ENCODE measurements at places on chromosomes 2 and 18.
A peak's percentile ranks its signal among the peaks of the same experiment; 100 is the strongest.

GRCh38 chr2:158953926-158954763 is 14.3 kb upstream of the TANC1 start:
- DNase-seq: no peak

DNA sequence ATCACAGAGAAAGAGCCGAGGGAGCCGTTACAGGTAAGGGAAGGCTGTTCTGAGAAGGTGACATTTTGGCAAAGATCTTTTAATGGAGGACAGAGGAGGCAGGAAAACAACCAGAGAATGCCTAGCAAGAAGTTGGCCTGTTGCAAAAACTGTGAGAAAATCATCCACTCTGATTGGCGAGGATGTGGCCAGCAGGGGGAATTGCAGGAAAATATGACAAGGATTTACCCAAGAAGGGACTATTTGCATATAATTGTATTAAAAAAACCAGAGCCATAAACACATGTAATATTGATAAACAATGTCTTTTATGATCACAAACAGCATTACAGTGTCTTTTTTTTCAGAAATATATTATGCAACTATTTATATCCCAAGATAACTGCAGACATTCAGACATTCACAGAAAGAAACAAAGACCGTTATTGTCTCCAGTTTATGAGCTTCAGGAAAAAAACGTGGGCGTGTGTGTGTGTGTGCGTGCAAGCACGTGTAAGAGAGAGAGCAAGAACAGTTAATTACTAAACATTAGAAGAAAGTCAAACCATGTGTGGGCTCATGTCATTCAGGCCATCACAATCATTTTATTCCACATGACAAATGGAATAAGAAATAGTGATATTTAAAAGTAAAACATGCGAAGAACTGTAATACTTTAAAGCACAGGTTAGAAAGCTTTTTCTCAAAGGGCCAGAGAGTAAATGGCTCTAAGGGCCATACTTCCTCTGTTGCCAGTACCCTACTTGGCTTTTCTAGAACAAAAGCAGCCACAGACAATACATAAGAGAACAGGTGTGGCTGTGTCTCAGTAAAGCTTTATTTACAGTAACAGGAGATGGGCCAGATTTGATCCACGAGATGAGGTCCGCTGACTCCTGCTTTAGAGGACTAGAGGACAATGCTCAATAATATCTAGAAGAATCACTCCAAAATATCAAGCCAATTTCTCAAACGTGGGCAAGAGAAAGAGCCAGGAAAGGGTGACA is 324.1 kb downstream of the DLGAP1 start:
- peak; percentile 63 for DNase-seq

- no peak for DNase-seq
Observed at GRCh38 chr18:24485681-24486080, 25.2 kb downstream of the HRH4 start.

GRCh38 chr2:18971628-18972027 is 382.3 kb upstream of the NT5C1B start:
- no peak for DNase-seq

DNA sequence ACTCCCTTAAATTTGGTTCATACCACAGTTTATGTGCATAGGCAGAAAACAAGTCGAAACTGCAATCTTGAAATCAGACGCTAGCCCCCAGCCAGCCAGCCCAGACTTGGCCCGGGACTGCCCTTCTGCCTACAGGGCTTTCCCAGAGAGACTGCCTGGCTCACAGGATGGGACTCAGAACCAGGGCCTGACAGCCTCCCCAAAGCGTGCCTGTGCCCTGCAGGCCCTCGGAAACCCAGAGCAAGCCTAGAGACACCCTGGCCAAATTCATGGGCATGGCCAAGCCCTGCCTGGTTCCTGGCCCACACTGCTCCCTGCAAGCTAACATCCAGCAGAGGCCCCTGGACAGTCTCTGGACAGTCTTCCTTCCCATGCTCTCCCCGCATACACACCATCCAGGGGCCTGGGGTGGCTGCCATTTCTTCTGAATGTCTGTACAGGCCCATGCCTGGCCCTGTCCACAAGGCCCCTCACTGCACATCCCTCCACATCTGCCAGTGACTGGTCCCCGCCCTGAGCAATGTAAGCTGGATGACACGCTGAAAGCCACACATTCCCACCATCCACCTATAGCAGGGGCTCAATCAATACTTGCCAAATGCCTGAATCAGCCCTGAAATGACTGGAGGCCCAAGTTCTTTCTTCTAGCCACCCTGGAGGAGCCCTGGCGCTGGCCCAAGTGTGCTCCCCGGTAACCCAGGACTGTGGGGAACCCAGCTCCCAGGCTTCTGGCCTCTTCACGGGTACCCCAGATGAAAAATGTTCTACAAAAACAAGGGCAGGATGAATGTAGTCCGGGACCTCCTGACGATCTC is 73.1 kb downstream of the HDAC4 start:
- DNase-seq: no peak

DNA sequence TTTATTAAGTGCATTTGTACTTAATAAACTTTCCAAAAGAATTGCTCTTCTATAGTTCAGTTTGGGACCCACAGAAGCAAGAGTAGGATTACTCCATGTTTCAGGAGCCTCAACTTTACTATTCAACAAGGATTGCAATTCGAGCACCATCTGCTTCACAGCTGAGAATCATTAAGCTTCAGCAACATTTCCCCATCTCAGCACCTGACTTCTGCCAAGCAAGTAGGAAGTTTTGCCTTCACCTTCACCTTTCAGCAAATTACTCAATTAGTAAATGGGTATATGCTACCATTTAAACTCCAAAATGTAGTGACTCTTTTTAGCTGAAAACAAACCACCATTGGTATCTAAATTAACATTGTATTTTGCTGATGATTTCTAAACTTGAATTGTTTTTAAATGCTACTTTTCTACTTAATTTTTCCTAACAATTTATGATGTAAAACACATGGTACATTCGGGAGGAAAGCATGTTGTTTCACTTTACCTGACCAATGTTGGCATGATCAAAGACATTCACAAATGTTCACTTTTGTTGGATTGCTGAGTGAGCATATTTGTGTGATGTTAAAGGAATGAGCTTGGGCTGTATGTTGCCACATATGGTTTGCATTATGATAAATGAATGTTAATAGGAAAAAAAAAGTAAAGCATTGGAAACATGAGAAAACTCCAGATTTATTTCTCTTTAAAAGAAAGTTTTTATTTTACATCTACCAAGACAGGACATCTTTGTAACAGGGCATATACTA is 159.2 kb downstream of the GULP1 start:
- no peak for DNase-seq

DNA sequence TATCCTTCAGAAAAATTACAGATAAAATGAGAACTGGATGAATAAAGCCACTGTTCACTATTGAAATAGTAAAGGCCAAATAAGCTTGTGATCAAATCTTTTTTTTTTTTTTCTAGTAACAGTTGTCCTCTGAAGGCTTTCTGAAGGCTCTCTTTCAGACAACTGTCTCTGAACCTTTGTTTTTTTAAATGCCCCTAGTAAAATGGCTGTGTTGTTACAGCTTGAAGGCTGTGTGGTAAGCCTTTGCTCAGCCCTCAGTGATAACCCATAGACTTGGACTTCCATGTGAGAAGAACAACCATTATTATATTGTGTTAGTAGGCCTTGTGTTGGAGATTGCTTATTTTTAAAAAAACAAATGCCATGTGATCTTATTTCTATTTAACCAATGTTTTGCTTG is 17.6 kb downstream of the FMNL2 start:
- DNase-seq: no peak

GRCh38 chr2:80643598-80643997 is 339.0 kb upstream of the LRRTM1 start:
- DNase-seq: no peak

DNA sequence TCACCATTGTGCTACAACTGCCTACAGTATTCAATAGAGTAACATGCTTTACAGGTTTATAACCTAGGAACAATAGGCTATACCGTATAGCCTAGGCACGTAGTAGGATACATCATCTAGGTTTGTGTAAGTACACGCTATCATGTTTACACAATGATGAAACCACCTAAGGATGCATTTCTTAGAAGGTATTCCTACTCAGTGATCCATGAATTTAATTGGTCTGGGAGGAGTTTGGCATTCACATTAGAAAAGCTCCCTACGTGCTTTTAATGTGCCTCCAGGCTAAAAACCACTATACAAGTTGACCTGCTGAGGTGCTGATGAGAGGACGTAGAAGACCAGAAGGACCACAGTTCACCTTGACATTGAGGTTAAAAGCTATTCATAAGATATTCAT is 154.5 kb upstream of the LRRTM1 start:
- DNase-seq: no peak

DNA sequence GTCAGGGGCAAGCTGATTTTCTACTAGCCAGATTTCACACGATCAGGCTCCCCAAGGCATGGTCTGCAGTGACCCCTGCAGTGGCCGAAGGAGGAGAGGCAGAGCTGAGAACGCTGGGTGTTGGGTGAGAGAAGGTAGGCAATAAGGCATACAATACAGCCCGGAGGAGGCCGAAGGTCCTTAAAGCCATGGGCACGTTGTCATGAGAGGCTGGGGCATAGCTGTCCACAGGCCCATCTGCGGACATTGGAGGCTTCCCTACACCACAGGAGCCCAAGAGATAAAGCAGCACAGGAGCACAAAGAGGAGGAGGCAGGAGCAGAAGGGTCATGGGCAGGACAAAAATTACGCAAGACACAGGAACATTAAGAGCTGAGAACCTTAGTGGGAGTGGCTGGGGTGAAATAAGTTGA is 16.7 kb upstream of the BZW1 start:
- DNase-seq: no peak
